Omental fat pad (tissue), 4 donors: ENCODE measurements at places on chromosomes 11 and 22. TPM values are rescaled to one million over a fixed set of nuclear protein-coding genes. Genes with fewer than 3 reads are reported as not detected.

The OR10A4 gene
- total RNA-seq: not detected

The IFITM10 gene
- 2.3 TPM for total RNA-seq

DNA sequence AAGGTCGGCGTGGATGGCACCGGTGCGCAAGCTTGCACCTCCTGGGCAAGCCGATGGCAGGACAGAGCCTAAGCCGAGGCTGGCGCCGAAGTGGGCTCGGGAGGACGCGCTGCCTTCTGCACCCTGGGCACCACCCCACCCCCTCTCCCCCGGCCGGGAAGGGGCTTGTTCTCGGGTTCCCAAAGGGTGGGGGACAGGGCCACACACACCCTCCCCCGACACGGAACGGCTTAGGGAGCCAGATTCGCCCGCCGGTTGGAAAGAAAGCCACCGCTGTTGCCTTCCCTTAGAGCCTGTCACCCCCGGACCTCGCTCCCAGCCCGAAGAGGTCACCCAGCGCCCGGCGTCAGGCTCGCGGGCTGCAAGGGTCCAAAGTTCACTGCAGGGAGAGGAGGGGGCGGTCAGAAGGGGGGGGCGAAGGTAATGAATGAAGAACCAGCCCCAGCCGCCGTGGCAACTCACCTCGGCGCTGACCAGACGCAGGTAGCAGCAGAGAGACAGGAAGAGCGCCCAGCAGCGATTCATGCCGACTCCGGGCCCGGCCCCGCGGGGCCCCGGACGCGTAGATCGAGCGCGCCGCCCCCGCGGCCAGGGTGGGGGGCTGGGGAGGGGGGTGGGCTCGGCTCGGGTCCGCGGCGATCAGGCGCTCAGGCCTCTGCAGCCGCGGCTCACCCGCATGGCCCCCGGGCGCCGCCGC, 1.2 kb downstream of the PDGFB start:
- no peak for DNase-seq

DNA sequence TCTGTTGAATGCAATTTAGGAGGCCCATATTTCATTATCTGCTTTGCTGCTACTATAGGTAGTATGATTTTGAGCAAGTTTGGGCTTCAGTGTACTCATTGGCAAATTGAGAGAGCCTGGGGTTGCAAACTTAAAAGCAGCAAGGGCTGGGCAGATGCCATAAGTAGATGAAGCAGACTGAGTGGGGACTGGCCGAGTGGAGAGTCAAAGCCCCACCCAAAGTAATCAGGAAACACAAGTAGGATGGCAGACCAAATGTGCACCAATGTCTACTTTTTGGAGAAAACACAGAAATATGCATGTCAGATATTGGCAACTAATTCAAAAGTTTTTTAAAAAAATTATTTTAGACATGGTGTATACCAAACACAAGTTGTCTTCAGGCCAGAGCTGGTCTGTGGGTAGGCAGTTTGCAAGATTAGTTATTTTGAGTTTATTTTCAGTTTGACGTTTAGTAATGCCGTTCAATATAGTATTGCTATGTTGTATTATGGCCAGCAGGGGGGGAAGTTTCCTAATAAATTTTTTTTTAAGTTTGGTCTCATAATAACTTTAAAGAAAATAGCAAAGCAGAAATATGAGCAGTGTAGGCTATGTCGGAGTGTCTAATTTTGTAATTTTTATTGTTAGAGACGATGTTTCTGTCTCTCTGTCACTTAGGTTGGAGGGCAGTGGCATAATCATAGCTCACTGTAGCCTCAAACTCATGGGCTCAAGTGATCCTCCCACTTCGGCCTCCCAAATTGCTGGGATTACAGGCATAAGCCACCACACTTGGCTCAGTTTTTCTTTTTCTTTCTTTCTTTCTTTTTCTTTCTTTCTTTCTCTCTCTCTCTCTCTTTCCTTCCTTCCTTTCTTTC, 105.1 kb downstream of the HIPK3 start:
- DNase-seq: no peak

GRCh38 chr11:67482827-67483798, at the start of gene AIP:
AIP (plus strand) TSS chr11:67483026; CDS start chr11:67483159, 133 bp downstream.
- peak; percentile 94 for DNase-seq
